ENCODE measurements at places on chromosomes 12 and 14. TPM values are rescaled to one million over a fixed set of nuclear protein-coding genes. Genes with fewer than 3 reads are reported as not detected.

DNA sequence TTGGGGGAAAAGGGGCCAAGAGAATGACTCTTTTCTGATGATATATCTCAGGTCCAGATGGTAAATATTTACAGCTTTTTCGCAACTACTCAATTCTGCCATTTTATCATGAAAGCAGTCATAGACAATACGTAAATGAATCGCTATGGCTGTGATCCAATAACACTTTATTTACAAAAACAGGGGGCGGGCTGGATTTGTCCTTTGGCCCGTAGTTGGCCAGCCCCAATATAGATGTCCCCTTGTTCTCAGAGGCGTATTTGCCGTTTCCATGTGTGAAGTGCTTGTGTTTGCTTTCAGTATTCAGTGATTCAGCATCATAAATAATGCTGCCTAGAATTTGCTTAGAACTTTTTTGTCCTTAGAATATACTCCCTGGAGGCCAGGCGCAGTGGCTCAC, 77.2 kb downstream of the CCDC92 start:
- no peaks in the 10 kb centered on the region for H3K36me3 ChIP-seq
- no peak overlapping the region for H3K27ac ChIP-seq
- H3K27me3 ChIP-seq: no peaks in the 10 kb centered on the region
- no peak overlapping the region for H3K4me3 ChIP-seq
- no peaks in the 10 kb centered on the region for H3K4me1 ChIP-seq
- no peak for DNase-seq

GRCh38 chr12:12582193-12582881, 19.7 kb upstream of the DUSP16 start:
- DNase-seq: no peak
- no peaks in the 10 kb centered on the region for H3K27me3 ChIP-seq
- peaks cover 3% of the 10 kb centered on the region for H3K4me1 ChIP-seq
- H3K27ac ChIP-seq: no peak overlapping the region
- H3K36me3 ChIP-seq: no peaks in the 10 kb centered on the region
- no peak overlapping the region for H3K4me3 ChIP-seq

DNA sequence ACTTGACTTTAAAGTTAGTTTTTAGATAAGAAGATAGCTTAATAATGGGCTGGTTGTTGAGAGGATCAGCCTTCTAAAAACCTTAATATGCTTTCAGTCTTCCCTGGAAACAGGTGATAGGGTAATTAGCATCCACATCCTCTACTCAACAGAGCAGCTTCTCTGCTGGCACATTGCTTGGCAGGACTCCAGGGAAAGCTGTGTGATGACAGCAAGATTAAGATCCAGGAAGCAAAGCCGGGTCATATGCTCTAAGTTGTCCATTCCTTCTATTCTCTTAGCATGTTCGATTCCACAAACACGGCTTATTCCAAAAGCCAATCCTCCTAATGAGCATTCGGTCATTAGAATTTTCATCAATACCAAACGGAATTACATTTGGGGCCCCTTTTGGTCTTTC, 87.0 kb downstream of the HMGA2 start:
- no peaks in the 10 kb centered on the region for H3K27me3 ChIP-seq
- no peaks in the 10 kb centered on the region for H3K4me1 ChIP-seq
- no peak overlapping the region for H3K4me3 ChIP-seq
- no peaks in the 10 kb centered on the region for H3K36me3 ChIP-seq

STRAP gene
- total RNA-seq: 47.5 TPM

TAS2R19 gene
- total RNA-seq: 16.4 TPM

IAPP gene
- not detected for total RNA-seq

OR6C6 gene
- total RNA-seq: not detected

Measured in Karpas-422 (cell line).